ENCODE measurements at places on chromosomes 7 and 10.

GRCh38 chr10:63539994-63540393 is 18.8 kb downstream of the REEP3 start:
- no peak for DNase-seq

DNA sequence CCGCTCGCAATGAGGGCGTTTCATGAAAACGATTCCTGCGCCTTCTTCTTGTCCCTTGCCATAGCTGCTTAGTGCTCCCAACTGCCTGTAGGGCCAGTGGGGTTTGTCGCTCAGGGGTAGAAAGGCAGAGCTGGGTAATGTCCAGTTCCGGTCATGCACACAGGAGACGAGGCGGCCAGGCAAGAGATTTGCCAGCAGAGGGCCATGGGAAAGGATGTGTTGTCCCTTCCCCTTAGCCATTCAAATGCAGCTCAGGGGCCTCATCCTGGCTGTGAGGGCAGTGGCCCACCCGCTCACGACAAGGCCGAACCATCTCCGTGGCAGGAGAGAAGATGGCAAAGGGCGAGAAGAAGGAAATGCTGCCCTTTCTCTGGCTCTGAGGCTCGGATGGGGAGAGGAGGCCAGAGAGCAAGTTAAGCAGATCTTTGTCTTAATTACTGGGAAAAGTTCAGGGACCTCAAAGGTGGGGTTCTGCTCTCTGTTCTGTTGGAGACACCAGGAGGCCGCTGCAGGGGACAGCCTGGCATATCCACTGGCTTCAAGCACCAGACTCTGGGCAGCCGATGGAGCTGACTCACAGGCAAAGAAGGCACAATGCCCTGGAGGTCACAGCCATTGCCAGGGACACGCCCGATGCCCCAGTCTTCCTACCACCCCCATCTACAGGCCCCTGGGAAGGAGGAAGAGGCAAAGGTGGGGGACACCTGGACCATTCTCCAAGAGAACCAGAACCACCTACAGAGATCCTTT is 534.8 kb upstream of the MGMT start:
- no peak for DNase-seq

DNA sequence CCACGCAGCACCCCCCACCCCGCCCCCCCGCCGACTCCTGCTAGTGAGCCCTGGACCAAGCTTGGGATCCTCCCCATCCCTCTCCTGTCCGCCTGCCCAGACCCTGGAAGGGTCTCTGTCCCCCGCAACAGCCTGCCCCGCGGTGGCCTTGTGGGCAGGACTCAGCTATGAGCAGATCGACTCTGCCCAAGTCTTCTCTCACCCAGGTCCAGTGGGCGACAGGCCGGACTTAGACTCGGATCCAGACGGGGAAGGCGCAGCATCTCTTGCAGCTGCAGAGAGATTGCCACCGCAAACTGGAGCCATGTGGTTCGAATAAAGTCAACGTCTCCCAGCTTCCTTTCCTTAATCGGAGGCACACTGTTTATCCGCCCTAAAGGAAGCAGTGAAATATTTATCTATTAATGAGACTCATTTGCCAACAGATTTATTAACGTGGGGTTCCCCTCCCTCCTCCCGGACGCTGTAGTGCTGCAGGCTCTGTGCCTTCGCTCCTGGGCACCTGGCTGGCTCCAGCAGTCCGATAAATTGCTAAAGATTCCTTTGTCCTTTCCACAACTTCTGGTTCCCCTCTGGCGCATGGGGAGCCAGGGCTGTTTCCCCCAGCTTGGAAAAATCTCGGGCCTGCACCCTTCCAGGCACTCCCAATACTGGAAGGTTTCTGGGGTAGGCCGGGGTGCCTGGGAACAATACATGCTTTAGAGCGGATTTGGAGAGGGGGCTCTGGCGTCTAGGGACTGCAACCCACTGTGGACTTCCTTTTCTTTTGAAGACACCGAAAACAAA is 634 bp upstream of the HOXA7 start:
- DNase-seq, result no peak

- peak; percentile 75 for DNase-seq
Observed at GRCh38 chr10:96830511-96831199, 1.4 kb upstream of the LCOR start.

- DNase-seq, result no peak
Observed at GRCh38 chr7:26188206-26188956, 12.2 kb downstream of the HNRNPA2B1 start.

DNA sequence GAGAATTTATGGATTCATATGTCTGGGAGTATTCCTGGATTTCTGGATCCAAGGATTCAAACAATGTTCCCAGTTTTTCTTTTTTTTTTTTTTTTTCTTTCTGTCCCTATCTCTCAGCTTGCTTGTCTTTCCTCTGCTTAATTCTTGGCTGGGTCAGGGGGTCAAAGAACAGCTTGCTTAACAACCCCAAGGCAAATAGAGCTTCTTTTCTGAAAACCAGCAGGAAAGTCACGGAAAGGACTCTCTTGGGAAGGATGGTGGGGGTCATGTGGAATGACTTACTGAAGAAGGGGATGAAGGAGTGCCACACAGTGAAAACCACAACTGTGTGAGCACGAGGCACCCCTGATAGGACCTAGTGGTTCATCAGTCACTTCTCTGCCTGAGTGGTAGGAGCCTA is 36.1 kb downstream of the GRK5 start:
- no peak for DNase-seq

DNA sequence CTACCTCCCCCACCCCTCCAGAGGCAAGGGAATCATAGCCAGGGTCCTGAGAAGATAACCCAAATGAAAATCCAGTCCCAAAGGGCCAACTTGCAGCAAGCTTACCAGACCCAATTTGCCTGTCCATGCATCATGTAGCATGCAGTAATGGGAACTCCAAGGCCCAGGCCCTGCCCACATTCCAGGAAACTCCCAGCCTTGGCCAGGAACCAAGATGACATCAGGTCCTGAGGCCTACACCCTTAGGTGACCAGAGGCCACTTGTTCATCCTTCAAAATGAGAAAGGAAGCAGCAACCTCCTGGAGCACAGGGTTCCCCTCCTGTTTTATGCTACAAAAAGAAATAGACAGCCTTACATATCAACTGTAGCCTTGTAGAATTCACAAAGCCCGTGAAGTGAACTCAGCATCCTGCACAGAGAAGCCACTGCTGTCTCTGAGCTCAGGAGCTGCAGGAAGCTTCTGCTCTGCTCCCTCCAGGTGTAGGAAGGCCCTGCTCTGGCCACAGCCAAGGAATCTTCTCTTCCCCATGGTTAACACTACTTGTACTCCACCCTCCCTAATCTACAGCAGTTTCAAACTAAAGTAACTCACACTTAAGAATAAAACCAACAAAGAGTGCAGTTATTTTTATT is 30.3 kb upstream of the GRB10 start:
- no peak for DNase-seq

- DNase-seq, result no peak
Observed at GRCh38 chr10:102841827-102842345, 4.7 kb upstream of the CYP17A1 start.

- DNase-seq, result no peak
Observed at GRCh38 chr10:16923309-16923708, 106.1 kb upstream of the RSU1 start.

DNA sequence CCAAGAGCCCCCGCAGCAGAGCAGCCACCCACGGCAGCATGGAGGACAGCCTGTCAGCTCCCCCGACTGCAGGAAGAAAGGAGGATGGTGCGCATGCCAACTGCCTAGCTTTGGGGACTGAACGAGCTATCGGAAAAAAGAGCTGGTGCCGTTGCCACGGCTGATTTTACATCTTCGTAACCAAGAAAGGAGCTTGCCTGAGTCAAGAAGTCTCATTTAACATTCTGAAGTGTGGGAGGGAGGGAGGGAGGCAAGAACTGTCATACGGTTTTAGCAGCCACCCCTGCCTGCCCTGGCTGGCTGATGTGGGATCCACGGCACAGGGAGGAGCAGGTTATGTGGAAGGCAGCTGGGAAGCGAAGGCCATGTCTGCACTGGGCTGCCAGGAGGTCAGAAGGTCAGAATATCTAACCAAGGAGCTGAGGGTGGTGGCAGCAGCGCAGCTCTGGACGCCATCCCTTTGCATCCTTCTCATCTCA is 74.7 kb upstream of the CAMK2B start:
- DNase-seq, result no peak

GRCh38 chr7:31490796-31491314 is 23.0 kb upstream of the ITPRID1 start:
- DNase-seq, result no peak

GRCh38 chr10:73110345-73110849 is at the start of gene NUDT13:
Gene NUDT13, plus strand, starts transcription at chr10:73110455. Its CDS starts 3,911 bp downstream, at chr10:73114366.
- no peak for DNase-seq

DNA sequence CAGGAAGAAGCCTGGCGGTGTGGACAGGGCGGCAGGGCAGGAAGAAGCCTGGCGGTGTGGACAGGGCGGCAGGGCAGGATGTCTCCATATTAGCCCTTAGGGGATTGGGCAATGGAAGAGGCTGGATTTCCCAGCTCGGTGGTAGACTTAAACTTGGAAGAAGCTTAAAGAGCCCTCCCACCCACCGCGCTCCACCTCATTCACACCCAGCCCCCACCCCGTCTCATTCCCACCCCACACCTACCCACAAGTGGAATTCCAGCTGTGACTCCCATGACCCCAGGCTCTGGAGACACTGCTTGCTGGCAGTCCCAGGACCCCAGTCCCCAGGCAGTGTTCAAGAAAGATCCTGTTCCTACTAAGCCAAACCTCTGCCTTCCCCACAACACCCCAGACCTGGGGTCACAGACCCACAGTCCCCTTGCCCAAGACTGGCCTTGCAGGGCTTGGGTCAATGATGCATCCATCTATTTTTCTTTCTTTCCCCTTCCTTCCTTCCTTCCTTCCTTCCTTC is 34.0 kb downstream of the SPDYE6 start:
- DNase-seq, result no peak

- DNase-seq, result no peak
Observed at GRCh38 chr10:122618461-122619165, 58.1 kb downstream of the DMBT1 start.

GRCh38 chr10:67239864-67240497 is 314.1 kb downstream of the LRRTM3 start:
- DNase-seq, result no peak

DNA sequence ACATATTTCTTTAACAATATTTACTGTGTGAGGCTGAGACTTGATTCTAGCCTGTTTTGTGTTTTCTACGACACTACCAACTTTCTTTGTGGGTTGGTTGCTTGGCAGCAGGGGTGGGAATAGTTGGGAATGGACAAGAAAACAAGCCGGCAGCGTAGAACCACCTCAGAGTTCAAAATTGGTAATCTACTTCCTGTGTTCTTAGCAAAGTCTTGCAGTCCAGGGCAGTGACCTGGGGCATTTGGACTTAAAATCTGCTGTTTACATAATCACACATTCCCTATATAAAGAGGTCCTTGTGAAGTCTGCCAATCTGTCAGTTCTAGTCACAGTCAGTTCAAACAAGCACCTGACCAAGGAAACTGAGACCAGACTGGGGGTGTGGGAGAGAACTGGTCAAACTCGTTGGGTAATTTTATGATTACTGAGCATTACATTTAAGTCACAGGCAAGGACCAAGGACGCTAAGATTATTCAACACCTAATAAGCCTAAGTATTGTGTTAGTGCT is 167.9 kb downstream of the CPEB3 start:
- DNase-seq, result no peak

DNA sequence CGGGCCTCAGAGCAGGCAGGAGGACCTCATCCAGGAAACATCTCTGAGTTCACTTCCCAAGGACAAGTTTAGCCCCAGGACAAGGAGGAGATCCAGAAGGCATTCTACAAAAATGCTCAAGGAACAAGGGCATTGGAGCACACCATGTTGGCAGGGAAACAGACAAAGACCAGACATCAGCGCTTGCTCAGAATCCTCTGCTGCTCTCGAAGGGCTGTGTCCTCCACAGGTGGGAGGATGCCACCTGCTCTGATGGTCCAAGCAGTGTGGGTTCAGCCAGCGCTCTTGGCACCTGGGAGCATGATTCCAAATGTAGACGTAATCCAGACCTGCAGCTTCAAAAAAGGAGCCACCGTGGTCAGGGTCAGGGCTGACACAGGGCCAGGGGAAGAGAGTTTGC is 160.7 kb downstream of the DPP6 start:
- no peak for DNase-seq

GRCh38 chr10:79219322-79219957 is 127.8 kb upstream of the PPIF start:
- no peak for DNase-seq

- DNase-seq, result no peak
Observed at GRCh38 chr7:137305901-137306621, 37.5 kb downstream of the PTN start.

GRCh38 chr7:22730066-22730710 is 3.2 kb downstream of the IL6 start:
- DNase-seq, result no peak

GRCh38 chr7:157278791-157279724 is 57.7 kb upstream of the DNAJB6 start:
- no peak for DNase-seq

GRCh38 chr10:32061440-32061839 is 5.2 kb upstream of the KIF5B start:
- no peak for DNase-seq

- no peak for DNase-seq
Observed at GRCh38 chr10:124298891-124299290, 119.8 kb downstream of the OAT start.

GRCh38 chr10:13049774-13050420 is 48.4 kb upstream of the CCDC3 start:
- no peak for DNase-seq

GRCh38 chr7:38367301-38367890 is 94.0 kb upstream of the TARP start:
- DNase-seq, result no peak

DNA sequence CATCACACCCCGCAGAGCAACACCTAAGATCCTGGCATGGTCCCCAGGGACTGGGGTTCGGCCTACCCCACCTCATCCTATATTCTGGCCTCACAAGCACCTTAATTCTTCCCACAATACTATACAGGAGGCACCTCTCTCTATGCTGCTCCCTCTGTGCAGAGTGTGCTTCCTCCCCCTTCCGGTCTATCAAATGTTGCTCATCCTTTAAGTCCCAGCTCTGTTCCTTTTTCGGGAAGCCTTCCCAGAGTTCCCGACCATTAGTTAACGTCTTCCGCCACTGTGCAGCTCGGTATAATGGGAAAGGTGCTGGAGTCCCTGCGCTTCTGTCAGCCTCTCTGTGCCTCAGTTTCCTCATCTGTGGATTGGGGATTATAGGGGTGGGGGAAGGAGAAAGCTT is 21.8 kb downstream of the PALD1 start:
- no peak for DNase-seq

- peak; percentile 21 for DNase-seq
Observed at GRCh38 chr10:43137717-43138020, 576 bp upstream of the CSGALNACT2 start.

- DNase-seq, result no peak
Observed at GRCh38 chr10:119849031-119849789, 23.4 kb downstream of the MCMBP start.

DNA sequence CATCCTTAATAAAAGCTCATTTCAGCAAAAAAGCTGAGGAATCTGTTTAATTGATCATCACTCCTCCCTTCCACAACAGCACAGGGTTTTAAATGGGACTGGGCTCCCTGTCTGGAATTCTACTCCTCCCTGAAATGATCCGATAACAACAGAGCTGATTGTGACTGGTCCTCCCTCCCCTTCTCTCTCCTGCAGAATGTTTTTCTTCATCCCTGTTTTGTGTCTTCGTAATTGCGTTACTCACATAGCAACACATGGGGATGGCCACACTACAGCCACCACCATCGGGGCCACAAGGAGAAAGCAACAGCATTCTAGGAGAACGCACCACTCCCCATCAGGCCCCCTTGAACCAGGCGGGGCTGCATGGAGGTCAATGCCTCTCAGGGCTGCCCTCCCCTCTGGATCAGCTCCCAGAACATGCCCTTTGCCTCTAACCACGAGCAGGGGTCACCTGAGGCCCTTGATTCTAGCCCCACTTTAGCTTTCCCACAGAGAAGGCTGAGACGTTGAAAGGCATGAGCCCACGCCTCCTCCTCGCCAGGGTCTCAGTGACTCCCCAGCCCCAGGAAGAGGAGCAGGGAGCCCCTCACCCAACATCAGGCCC is 152.6 kb downstream of the PLXNA4 start:
- DNase-seq, result no peak
